ENCODE measurements at places on chromosomes 1 and 21. TPM values are rescaled to one million over a fixed set of nuclear protein-coding genes. Genes with fewer than 3 reads are reported as not detected.

- DNase-seq = no peak
These were observed 117.2 kb downstream of the CNIH3 start for GRCh38 chr1:224733027-224733911.

GRCh38 chr1:63670164-63670563, 77.0 kb downstream of the PGM1 start:
- no peak for DNase-seq

Gene RSBN1
- 18.7 TPM for total RNA-seq

Gene C1orf74
- 2.5 TPM for total RNA-seq

DNA sequence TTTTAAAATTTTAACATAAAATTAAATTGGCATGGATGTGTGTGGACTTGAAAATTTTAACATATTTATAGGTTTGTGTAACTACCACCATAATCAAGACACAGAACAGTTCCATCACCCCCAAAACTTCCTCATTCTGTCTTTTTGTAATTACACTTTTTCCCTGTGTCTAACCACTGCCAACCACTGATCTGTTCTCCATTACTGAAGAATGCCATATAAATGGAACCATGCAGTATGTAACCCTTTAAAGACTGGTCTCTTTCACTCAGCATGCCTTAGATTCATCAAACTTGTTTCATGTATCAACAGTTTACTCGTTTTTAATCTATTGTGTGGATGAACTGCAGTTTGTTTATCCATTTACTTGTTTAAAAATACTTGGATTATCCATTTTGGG, 13.0 kb upstream of the AHCYL1 start:
- no peak for DNase-seq

Gene HSD3B1
- not detected for total RNA-seq

- DNase-seq = no peak
These were observed 215.2 kb downstream of the DISC1 start for GRCh38 chr1:231841616-231842344.

GRCh38 chr1:9201401-9202239, 33.0 kb upstream of the H6PD start:
- no peak for DNase-seq
